ENCODE measurements at places on chromosomes 6 and 20.

DNA sequence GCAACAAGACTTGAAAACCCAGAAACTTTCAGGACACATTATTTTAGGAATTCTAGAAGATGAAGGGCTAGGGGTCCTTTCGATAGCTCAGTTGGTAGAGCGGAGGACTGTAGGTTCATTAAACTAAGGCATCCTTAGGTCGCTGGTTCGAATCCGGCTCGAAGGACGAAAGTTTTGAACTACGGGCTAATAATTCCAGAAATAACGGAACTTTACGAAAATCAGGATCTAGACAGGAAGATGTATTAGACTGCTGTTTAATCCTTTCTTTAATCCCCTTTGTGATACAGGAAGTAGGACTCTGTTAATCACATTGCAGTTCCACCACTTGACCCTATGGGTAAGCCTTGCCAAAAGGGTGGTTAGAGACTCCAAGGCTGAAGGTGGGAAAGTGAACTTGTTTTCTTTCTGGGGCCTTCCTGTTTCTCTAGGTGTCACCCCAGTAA is 21.2 kb upstream of the ABT1 start:
- DNase-seq, result no peak

- DNase-seq, result no peak
Observed at GRCh38 chr20:3864518-3864917, 17.9 kb downstream of the MAVS start.

DNA sequence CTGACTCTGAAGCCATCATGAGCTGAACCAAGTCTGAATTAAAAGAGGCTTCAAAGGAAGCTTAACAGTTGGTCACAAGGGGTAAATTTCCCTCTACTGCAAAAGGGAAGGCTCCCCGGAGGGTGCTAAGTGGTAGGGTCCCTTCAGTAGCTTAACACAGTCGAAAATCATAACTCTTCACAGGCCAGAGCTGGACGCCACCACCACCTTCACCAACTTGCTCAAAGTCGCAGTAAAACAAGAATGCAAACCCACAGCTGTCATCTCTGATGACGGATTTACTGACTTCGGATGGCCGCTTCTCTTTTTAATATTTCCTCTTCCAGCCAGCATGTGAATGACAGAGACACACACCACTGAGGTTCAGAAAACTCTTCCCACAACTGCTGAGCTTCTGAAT is 144.7 kb upstream of the FBXL4 start:
- no peak for DNase-seq

- peak; percentile 18 for DNase-seq
Observed at GRCh38 chr6:2480267-2480966, 235.0 kb upstream of the GMDS start.

GRCh38 chr6:109925075-109925474 is 53.0 kb upstream of the GPR6 start:
- DNase-seq, result no peak

GRCh38 chr6:6760002-6760401 is 171.5 kb downstream of the LY86 start:
- DNase-seq, result no peak

DNA sequence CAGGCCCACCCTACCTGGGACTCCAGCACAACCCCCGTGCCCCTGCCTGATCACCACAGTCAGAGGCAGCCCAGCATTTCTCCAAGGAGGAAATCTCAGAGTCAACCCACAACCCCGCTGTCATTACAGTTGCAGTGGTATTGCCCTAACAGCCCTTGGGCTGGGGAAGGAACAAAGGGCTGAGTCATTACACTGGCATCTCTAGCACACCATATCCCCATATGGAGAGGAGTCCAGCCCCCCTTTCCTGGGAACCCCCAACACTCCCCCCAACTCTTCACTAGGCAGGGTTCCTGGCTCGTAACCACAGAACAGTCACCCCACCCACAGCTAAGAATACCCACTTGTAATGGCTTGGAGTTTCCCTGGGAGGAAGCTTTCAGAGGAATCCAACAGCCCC is 149.4 kb upstream of the OGFRL1 start:
- DNase-seq, result no peak

DNA sequence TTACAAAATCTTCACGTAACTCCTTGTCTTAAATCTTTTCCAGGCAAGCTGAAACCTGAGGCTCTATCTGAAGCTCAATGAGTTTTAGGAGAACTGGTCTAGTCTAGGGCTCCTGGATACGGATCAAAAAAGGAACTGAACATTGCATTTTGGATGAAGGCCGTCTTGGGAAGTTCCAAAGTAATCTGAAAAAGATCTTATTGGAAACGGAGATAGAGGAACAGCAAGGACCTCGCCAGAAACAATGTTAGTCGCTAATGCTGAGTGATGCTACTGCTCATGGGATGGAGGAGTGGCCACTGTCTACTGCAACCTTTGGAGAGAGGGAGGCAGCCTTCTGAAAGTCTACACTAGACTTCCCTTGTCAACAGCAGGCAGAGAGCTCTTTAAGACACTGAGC is 91.4 kb upstream of the ATXN1 start:
- DNase-seq, result no peak

DNA sequence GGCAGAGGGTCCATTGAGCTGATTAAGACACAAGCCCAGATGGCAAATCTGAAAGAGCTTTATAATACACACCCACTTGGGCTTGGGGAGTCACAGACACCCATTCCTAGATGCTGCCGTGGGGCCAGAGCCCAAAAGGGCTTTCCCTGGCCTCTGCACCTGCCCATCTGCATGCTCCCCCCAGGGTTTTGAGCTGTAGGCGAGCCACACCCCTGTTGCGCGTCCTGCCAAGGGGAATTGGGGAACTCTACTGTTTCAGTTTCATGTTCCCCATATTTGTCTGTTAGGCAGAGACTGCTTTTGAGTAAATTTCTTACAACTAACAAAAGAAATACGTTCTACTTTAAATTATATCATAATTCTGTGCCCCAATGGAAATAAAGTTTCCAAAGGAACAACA is 52.9 kb upstream of the FNDC1 start:
- DNase-seq, result no peak

DNA sequence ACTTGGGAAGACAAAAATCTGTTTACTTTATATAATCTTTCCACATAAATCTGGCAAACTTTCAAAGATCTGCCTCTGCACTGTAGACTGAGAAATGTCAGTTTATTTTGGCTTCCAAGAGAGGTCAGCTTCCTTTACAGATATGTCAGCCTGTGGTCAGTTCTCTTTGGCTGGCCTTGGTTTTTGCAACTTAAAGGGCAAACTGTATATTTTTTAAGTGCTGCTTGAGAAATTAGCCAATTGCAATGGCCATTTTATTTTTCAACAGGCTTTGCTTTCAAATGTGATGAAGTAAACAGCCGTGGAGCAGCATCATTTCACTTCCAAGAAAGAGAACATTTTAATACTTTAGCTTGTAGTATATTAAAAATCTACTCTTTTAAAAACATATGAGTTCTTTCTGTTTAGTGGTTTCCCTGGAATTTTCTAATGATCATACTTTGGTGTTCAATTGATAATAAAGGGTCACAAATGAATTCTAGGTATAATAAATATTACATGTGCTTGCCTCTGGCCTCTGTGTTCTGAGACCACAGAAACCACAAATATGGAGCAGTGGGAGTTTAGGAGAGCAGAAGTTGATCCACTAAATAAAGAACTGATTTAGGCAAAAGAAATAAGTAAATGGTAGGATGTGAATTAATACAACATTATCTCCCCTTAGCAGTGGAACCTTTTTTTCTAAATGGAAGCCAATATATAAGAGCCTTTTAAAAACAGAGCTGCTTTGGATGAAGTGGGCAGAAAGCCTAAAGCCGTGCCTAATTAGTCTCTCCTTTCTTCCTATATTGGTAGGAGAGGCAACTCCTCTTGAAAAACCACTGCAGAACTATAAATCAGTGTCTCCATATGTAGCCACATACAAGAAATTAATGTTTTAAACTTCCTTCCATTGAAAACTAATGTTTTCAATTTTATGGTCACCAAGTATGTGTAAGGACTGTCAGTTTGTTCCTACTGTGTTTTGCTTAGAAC is 16.2 kb downstream of the ADGRB3 start:
- no peak for DNase-seq

DNA sequence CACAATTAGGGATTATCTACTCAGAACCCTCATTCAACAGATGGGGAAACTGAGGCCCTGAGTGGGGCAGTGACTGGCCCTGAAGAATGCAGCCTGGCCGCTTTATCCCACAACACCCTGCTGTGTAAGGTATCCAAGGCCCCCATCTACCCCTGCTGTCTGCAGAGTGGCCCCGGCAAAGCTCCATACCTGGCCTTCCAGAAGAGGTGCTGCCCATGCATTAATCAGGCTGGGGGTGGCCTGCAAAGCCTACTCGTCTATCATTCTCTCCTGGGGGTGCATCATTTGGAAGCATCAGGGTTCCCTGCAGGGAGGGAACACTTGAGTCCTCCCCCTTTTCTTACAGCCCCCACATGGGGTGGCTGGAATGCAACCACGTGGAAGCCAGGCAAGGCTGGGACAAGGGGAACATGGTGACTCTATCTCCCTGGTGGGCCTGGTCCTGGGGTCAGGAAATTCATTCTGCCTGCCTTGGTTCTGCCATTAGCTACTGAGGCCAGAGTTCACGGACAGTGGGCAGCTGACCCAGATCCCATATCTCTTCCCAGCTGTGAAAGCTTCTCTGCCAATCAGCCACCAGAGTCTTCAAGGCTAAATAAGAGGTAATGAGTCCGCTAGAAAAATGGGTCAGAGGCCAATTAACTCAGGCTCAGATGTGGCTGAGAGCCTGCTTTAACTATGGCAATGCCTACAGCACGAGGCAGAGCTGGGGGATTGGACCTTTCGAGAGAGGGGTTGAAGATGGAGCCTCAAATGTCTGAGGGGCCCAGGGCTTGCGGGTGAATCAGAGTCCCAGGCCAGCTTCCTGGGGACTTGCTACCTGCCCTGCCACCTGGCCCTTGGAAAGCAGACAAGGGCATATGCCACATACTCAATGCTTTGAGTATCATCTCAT is 72.3 kb upstream of the TOX2 start:
- DNase-seq, result no peak

DNA sequence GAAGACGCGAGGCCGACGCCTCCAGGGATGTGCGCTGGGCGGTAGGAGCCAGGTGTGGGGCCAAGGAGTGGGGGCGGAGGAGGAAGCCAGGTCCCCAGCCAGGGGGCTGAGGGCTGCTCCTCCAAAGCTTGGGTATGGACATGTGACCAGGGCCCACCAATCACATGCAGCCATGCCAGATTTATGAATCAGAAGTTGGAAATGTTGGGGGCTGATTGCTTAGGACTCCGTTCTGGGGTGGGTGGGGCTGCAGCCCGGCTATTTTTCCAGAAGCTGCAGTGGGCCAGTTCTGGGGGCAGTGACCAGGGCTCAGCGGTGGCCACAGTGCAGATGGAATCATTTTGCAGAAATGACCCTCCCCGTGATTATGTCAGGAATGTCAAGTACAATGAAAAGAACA is 96.0 kb downstream of the CEBPB start:
- no peak for DNase-seq

DNA sequence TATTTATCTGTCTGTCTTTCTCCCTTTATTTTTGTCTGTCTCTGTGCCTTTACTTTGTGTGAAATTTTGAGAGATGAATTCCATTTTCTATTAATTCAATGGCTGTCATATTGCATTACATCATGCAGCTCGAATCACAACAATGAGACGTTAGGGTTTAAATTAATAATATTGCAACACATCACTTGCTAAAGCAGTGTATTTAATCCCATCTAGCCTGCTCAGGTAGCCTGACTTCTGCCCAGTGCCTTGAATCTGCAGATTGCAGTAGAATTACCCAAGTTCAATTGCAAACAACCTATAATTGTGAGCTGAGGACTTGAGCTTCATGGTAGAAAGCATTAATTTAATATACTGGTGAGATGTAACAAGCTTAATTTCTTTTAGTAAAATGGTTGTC is 235.7 kb upstream of the TSHZ2 start:
- no peak for DNase-seq

- DNase-seq, result no peak
Observed at GRCh38 chr6:33481192-33481591, 26.8 kb downstream of the ZBTB9 start.

DNA sequence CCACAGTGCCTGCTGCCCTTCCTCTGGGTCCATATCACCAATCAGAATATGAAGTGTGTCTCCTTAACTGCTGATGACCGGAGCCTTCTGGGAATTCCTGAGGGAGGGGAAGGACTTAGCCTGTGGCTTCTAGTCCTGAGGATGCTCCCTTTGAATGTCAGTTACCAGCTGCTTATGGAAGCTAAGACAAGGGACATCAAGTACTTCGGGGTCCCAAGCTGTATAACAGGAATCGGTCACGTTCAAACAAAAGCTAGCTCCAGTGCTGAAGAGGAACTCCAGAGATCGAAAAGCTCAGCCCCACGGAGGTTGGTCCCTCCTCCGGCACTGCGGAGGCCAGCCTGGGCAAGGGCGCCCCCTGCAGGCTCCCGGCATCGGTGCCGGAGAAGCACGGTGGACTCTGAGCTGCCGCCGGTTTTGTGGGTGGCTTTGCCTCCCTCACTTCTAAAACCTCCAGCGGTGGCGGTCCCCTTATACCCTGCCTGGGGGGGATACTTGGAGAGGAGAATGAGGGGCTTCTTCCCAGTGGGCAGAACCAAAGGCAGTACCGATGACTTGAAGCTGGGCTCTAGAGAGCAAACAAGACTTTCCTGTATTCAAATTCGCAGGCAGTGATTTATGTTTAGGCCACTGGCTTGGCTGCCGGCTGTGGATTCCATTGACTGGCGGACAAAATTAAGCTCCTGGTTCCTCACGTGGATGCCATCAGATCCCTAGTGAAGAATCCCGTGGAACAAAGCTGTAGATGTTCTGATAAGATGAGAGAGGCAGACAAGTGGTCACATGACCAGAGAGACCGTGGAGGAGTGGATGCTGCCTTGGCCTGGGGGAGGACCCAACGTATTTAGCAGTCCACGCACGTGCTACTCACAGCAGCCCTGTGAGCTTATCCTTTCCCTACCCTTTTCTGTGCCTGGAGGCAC is 16.2 kb upstream of the UBR2 start:
- DNase-seq, result peak; percentile 84

DNA sequence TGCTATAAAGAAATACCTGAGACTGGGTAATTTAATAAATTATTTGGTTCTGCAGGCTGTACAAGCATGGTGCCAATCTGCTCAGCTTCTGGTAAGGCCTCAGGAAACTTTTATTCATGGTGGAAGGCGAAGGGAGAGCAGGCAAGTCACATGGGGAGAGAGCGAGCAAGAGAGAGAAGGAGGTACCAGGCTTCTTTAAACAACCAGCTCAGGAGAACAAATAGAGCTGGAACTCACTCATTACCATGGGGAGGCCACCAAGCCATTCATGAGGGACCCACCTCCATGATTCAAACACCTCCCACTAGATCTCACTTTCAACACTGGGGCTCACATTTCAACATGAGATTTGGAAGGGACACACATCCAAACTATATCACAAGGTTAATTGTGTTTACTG is 44.9 kb upstream of the CRISP1 start:
- no peak for DNase-seq

GRCh38 chr20:62840244-62841197 is 21.1 kb downstream of the TCFL5 start:
- no peak for DNase-seq

GRCh38 chr6:11847515-11848345 is 69.1 kb upstream of the ADTRP start:
- no peak for DNase-seq

GRCh38 chr6:83439201-83439600 is 8.3 kb upstream of the ME1 start:
- no peak for DNase-seq

GRCh38 chr6:138103871-138104270 is 3.3 kb downstream of the PERP start:
- DNase-seq, result no peak
